Hematopoietic multipotent progenitor cell treated with erythropoietin and hydrocortisone succinate and interleukin-3 and kit ligand, for 4 days (in vitro differentiated cells): ENCODE measurements at places on chromosomes 6 and 20.

- no peak for DNase-seq
Observed at GRCh38 chr6:137827411-137827940, 39.6 kb upstream of the TNFAIP3 start.

DNA sequence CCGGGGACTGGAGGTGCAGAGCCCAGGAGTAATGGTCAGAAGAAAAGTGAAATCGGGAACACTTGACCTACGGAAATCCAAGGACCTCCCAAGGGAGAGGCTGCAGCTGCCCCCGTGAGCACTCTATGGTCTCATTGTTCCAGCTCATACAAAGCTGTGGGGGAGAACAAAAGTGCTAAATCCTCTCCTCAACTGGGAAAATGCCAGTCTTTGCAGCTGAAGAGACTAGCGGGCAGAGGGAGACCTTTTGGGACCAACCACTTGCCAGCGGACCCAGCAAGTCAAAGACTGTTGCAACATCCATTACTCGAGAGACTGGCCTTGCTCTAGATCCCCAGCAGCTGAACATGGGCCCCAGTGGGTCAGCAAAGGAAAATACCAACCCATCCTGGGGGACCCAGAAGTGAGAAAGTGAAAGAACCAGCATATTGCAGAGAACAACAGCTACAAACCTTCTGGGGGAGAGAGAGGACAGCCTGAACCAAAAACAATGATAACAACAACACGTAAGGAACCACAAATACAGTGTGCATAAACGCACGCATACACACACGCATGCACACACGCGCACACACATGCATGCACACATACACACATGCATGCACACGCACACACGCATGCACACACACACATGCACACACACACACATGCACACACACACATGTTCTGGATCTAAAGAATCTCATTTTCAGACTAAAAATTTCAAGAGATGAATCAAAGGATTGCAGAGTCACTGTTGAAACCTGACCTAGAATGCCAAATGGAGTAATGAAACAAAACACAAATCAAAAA lies 24.7 kb upstream of the ELMO2 start:
- no peak for DNase-seq

- DNase-seq = peak; percentile 46
Observed at GRCh38 chr6:36986704-36987047, 680 bp upstream of the MTCH1 start.

- DNase-seq = no peak
Observed at GRCh38 chr6:160510976-160511617, 153.0 kb downstream of the LPA start.

DNA sequence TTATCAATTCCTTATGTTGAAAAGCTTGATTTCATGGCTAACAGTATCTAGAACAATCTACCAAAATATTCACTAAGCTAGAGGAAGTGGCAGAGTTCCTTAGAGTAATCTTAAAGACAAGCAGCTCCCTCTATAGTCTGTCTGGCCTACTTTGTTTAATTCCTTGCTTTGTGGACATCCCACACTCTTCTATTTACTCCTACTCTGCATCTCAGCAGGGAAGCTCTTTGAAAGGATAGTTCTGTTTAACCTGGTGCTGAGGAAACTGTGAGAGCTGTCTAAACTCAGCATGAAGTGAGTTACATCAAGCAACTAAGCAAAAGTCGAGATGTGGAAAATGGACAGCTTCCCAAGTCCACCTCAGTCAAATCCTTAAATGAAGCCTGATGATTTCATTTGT lies 4.3 kb downstream of the REV3L start:
- DNase-seq = peak; percentile 85

GRCh38 chr6:94227741-94228140 lies 808.4 kb upstream of the EPHA7 start:
- no peak for DNase-seq

DNA sequence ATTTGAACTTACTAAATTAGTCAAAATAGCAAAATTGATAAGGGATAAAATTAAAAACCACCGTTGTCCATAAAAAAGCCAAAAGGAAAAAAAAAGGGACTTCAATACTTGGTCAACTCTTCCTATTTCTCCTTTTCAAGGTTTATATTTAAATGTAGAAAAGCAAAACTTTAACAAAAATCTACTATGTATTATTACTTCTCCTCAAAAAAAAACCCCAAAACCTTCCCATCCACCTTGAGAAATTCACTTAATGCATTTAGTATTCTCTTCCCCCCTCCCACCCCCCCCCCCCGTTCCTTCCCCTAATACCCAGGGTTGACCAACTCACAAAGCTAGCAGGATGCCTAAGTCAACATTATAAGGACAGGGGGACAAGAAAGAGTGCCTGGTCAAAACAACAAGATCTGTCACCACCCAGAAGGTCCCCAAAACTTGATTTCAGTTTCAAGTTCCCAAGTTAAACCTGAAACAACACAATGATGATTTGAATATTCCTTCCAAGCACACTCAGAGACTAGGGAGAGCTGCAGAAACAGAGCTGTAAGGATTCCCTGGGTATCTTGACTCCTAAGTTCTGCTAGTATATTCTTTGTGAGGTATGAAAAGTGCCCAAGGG lies 14.6 kb downstream of the GMDS start:
- no peak for DNase-seq

- no peak for DNase-seq
Observed at GRCh38 chr20:24962510-24962909, 13.4 kb downstream of the CST7 start.

- no peak for DNase-seq
Observed at GRCh38 chr20:7240490-7240889, 473.0 kb downstream of the BMP2 start.

GRCh38 chr20:20334489-20334888 lies 33.4 kb upstream of the INSM1 start:
- peak; percentile 25 for DNase-seq

- DNase-seq = no peak
Observed at GRCh38 chr20:32135983-32136515, 26.5 kb downstream of the TM9SF4 start.

DNA sequence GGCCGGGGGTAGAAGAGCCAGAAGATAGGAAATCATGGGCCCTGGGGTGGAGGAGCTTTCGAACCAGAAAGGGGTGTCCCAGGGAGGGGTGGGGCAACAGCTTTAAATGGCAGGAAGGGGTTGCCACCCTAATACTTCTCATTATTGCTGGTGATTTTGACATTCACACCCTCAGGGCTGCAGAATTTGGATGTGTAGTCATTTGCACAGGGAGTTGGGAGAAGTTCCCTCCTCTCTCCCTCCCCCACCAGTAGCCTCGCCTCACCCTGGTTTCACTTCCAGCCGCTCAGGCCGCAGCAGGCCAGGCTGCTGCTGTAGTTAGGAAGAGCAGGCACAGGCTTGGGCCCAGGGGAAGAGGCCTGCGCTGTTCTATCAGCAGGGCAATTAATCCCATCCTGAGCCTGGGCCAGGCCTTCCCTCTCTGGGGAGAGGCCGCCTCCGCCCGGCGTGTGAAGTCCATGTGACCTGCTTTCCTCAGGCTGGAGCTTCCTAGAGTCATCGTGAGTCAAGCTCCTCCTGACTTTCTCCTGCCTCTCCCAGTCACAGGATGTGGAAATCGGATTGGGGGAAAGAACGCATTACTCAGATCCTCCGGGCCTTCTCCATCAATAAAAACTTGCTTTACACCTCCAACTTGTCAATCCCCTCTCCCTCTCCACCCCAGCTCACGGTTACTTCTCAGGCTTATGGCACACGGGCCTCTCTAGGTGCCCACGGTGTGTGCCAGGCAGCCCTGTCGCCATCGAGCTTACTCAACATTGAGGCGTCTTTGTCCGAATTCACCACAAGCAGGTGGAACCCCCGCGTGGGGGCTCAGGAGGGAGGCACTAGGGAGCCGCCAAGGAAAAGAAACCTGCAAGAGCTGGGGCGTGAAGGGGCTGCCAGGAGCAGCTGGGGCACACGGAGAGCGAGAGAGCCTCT lies 7.8 kb downstream of the ADTRP start:
- no peak for DNase-seq

GRCh38 chr6:47759364-47759763 lies 22.5 kb upstream of the OPN5 start:
- no peak for DNase-seq

DNA sequence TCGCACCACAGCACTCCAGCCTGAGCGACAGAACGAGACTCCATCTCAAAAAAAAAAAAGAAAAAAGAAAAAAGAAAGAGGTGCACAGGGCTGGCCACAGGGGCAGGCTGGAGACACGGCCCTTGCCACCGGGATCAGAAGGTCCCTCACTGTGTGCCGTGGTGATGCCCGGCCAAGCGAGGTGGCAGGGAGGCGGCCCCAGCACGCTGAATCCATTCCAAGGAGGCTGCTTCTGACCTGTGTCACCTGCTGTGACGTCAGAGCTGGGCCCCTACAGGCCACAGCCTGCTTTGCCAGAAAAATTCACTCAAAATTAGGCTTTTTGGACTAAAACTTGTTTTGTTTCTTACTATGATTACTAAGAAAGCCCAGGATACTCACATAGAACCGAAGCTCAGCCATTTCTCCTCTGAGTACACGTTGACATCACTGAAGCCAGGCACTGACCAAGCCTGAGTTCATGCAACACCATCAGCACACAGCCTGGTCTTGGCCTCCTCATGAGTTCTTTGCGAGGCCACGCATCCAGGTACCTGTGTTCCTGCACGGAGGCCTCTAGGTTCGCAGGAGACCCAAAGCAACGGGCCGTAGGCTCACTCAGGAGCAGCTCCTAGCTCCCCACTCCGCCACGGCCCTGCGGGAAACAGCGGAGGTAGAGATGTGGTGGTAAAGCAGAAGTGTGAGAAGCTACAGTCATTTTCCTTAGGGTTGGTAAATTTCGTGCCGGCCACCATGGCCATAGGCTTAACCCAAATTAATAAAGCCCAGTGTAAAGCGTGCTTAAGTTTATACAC lies 67.8 kb downstream of the THBS2 start:
- DNase-seq = no peak

DNA sequence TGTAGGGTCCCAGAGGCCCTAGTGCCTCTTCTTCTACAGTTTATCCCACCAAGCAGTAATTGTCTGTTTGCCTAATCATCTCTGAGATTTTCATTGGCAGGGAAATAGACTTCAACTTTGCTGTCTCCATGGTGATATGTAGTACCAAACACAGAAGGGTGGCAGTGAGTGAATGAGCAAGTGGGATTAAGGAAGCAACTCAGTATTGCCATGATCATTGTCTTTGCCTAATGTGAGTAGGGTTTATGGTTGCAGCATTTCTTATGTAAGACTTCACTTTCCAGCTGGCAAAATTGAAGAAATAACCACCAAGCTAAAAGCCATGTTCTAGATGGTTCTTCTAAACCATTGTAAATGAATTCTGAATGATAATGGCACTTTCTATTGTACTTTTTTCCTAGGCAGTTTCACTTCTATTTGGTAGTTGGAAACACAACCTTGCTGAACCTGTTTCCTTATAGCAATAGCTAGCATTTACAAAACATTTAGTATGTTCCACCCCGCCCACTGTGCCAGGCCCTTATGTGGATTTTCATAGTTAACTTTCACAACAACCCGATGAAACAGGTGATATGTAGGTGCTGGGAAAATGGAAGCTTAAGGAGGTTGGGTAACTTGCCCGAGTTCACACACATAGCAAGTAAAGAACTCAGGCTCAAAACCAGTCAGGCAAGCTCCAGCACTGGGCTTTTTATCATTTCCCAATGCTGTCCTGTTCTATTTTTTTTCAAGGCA lies 32.0 kb downstream of the ZC2HC1B start:
- peak; percentile 18 for DNase-seq

- no peak for DNase-seq
Observed at GRCh38 chr6:85058806-85059205, 294.4 kb upstream of the TBX18 start.

- no peak for DNase-seq
Observed at GRCh38 chr6:162014069-162014811, 713.3 kb downstream of the PRKN start.

DNA sequence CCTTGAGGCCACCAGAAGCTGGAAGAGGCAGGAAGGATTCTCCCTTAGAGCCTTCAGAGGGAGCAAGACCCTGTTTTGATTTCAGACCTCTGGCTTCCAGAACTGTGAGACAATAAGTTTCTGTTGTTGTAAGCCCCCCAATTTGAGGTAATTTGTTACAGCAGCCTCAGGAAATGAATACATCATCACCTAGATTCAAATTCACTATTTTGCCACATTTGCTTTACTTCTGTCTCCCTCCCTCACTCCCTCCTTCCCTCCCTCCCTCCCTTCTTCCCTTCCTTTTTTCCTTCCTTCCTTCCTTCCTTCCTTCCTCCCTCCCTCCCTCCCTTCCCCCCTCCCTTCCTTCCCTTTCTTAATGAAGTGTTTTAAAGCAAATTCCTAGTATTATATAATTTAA lies 58.1 kb upstream of the KIF13A start:
- DNase-seq = no peak

DNA sequence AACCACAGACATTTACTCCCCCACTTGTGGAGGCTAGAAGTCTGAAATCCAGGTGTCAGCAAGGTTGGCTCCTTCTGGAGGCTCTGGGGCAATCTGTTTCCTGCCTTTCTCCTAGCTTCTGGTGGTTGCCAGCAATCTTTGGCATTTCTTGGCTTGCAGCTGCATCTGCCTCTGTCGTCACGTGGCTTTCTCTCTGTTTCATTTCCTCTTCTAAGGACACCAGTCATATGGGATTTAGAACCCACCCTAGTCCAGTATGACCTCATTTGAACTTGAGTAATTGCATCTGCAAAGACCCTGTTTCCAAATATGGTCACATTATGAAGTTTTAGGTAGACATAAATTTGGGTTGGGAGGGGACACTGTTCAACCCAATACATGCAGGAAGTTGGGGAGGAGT lies 56.2 kb upstream of the EPB41L1 start:
- peak; percentile 71 for DNase-seq

- no peak for DNase-seq
Observed at GRCh38 chr20:57756921-57757320, 47.1 kb upstream of the PMEPA1 start.

DNA sequence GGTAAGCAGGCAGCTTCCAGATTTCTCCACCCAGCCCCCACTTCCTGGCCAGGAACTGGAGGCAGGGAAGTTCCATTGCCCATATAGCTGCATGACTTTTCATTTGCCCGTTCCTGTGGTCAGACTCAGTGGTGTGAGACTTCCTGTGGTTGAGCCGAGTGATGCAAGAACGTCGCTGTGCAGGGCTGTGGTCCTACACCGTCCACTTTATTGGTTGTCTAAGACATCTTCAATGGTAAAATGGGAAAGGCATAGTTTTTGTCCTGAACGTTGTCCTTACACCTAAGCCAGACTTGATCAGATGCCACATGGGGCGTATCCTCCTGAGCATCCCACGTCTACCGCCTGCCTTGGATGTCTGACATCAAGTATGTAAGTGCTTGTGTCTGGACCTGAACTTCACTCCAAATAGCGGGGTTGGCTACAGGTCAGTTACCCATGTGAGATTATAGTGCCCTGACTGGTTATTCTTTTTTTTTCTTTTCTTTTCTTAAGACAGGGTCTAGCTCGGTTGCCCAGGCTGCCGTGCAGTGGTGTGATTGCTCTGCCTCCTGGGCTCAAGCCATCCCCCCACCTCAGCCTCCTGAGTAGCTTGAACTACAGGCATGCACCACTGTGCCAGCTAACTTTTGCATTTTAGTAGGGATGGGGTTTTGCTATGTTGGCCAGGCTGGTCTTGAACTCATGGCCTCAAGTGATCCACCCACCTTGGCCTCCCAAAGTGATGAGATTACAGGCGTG lies 25.9 kb upstream of the GTSF1L start:
- peak; percentile 82 for DNase-seq

GRCh38 chr6:165090242-165090641 lies 219.2 kb downstream of the C6orf118 start:
- no peak for DNase-seq
